ENCODE measurements at places on chromosomes 16 and 17.

GRCh38 chr17:80529904-80530292 lies 14.7 kb upstream of the RPTOR start:
- no peak for DNase-seq

DNA sequence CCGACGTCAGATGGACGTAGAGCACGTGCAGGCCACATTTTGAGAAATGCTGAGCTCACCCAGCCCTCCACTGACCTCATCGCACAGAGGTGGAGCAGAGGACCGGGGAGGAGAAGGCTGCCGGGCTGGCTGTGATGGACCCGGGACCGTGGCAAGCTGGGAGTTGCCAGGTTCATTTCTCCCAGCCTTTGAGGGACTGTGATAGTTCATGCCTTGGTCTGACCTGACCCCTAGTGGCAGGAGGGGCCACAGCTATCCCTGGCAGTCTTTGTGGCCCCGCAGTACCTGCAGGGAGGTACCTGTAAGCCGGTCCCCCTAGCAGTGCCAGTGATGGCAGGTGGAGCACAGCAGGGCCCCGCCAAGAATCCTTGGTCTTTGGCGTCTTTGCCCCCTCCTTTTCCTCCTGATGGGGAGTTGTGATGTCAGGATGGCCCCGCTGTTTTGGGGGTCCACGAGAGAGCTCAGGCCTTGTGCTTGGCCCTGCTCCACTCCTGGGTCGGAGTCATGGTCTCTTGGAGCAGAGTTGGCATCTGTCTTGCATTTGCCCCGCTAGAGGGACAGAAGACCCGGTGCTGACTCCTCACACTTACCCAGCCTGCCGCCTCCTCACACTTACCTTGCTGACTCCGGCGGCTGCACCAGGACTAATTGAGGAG lies 50.4 kb downstream of the OR1D5 start:
- DNase-seq = no peak

DNA sequence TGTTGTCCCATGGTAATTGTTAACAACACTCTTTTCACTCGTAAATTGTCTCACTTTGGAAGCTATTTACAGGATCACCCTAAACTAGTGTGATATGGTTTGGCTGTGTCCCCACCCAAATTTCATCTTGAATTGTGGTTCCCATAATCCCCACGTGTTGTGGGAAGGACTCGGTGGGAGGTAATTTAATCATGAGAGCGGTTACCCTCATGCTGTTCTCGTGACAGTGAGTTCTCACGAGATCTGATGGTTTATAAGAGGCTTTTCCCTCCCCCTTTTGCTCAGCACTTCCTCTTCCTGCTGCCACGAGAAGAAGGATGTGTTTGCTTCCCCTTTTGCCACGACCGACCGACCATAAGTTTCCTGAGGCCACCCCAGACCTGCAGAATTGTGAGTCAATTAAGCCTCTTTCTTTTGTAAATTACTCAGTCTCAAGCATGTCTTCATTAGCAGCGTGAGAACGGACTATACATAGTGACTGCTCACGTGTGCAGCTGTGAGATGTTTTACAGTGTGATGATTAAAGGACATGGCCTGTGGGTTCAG lies 34.4 kb downstream of the DNAH3 start:
- no peak for DNase-seq

- no peak for DNase-seq
Measured at GRCh38 chr17:76131692-76132573, 9.1 kb downstream of the FOXJ1 start.

- DNase-seq = no peak
Measured at GRCh38 chr17:80296221-80296620, 35.6 kb downstream of the RNF213 start.

GRCh38 chr16:15925631-15926030 lies 23.8 kb upstream of the ABCC1 start:
- no peak for DNase-seq
